NCI-H2029 treated with DMSO at 0.1 percent for 48 hours (cell line): ENCODE measurements at places on chromosomes 4 and X.
A peak's percentile ranks its signal among the peaks of the same experiment; 100 is the strongest.

DNA sequence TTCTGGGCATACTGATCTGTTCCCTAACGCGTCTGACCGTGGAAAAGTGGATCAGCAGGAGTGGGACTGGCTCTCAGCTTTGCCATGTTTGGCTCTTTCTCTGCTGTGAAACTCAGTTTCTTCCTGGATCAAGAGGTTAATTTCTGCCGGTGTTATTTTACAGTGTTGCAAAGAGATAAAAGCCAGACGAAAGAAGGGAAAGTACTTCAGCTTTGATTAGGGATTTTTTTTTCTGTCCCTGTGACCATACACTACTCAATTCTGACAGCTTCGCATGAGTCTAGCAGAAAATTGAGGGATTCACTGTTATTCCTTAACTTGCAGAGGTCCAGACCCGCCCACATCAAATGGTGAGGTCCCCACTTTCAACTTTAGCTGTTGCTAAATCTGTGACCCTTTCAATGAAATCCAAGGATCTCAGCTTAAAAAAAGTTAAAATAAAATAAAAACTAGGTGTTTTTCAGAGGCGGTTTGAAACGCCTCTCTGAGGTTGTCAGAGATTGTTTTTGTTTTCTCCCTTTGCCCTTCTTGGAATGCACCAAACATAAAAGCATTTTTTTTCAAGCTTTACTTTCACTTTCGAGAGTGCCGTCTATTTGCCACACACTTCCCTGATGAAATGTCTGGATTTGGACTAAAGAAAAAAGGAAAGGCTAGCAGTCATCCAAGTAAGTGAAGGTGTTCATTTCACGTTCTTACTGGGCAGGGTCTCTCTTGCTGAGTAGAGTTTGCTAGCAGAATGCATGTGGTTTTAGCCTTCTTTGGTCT lies at the start of gene TLR3:
TSS of gene TLR3 (plus strand) at position 576 of the 768 bp plus-strand sequence. CDS start 7,464 bp downstream, outside the sequence.
- no peak for DNase-seq

DNA sequence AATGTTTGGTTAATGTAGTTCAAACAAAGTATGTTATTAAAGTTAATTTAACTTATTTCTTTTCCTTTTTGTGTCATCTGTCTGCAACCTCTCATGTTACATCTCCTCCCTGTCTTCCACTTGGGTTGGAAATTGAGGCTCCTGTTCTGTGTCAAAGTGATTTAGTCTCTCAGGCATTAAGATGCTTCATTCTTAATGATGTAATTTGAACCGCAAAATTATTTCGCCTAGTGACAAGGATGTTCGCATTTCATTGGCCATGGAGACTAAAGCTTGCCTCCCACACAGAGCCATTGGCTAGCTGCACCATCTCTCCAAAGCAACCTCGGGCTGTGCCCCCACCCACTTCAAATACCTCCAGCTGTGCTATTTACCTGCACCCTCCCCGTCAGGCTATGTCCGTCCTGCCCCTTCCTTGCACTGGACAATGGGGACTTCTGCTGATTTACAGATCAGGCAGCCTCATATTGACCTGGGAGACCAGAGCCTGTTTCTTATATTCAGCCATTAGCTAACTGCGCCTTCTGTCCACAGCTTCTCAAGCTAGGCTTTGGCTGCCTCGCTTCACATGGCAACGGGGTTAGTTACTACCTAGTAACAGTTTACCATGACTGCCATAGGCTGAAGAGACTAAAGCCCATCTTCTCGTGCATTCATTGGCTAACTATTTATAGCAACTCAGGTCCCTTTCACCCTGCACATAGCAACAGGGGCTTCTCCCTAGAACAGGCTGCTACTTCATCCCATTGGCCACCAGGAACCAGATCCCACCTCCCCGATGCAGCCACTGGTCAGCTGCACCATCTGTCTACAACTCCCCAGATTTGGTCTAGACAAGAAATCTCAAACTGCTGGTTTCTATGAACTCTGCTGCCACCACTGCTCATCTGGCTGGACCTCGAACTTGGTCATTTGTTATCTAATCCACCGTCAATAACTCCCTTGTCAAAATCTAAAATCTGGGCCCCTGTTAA lies 8.6 kb upstream of the ZNF157 start:
- peak; percentile 70 for DNase-seq

DNA sequence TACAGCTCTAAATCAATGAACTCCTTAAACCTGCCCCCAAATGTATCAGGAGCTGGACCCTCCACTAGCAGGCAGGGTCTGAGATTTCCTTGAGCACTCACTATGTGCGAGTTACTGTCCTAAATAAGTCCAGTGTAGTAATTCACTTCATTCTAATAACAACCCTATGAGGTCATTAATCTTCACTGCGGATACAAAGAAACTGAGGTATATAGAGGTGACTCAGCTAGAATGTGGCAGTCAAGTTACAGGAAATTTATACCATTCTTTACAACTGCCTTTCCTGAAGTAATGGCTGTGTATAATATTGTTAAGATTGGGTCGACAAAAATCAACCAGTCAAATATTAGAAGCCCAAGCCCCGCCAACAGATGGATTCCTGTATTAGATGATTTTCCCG lies 473.9 kb upstream of the FTHL17 start:
- no peak for DNase-seq

DNA sequence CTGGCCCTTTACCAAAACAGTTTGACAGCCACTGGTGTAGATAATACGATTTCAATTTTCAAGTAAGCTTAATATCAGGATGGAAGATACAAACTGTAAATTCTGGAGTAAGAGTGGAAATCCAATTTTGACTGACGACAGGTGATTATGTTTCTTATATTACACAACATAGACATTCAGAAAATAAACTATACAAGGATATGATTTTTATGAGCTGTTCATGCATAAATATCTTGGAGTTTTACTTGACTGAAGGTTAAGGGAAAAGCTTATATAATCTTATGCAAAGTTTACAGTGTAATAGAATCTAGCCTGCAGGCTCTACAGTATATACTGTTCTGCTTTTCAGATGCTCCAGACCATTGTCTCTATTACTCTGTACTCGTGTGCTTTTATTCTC lies 1672.3 kb downstream of the ARAP2 start:
- no peak for DNase-seq

- DNase-seq, result no peak
Observed at GRCh38 chrX:136823175-136823574, 42.4 kb upstream of the ARHGEF6 start.

GRCh38 chr4:176123710-176124407 lies 58.2 kb downstream of the WDR17 start:
- no peak for DNase-seq

GRCh38 chr4:76488888-76489685 lies 54.1 kb downstream of the SHROOM3 start:
- no peak for DNase-seq

DNA sequence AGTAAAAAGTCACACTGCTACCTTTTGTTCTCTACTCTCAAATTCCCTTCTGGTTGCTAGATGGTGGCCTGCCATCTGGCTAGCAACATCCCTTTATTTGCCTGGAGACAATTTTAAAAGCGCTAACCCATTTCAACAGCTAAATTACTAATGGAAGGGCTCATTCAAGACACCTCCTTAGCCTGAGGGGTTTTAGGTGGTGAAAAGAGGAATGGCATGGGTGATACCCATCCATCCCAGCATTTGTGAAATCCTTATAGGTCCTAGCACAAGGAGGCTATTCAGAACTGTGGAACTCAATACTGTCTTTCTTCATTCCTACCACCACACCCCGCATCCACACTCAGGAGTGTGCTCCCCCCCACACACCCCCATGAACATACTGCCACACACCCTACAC lies 33.5 kb downstream of the ARHGEF9 start:
- DNase-seq, result no peak

DNA sequence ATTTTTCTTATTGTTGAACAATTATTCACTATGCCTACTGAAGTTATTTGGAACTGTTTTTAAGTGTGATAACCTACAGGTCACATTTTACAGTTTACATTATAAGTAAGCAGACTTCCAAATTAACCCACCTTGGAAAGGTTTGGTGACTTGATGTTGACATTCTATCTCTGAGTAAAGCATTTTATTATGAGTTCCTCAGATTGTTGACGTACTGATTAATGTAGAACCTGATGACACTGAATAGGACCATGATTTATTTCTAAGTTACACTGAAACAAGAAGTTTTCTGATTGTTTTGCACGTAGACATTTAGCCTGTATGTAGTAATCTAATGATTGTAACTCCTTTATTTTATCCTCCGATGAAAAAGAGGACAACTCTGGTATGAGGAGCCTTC lies 17.0 kb upstream of the CXCL3 start:
- no peak for DNase-seq

- no peak for DNase-seq
Observed at GRCh38 chr4:145502809-145503208, 21.2 kb downstream of the SMAD1 start.

DNA sequence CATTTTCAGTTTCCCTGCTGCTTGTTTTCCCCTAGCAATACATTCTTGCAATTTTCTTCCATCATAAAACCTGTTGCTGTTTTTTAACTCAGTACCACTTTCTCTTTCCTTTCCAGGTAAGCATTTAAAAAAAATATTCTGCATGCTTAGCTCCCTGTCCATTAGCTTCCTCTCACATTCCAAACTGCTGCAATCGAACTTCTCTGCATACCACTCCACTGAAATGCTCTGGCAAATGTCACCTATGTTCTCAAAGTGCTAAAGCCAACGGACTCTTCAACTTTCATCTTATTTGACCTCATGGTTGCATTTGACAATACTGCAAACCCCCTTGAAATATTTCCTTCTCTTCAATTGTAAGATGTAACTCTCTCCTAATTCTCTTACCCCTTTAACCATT lies 192.7 kb downstream of the ANAPC10 start:
- no peak for DNase-seq

DNA sequence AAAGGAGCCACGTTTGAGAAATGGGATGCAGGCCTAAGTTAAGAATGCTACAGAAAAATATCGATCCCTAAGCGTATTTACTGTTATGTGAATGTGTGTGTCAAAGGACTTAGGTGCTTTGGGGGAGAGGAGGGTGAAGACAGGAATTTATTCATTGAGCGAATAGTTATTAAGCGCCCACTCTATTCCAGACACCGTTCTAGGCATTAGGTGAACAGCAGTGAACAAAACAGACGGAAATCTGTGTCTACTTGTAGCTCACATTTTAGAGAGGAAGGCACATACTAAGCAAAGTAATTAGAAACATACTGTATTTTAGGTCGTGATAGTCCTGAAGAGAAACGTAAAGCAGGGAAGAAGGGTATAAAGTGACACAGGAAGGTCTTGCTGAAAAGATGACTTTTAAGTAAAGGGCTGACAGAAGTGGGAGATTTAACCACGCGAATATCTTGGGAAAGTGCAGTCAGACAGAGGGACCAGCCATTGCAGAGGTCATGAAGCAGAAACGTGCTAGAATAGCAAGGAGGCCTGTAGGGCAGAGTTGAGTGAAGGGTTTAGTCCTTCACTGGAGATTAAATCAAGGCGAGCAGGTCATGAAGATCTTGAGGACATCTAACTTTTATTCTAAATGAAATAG lies 541 bp downstream of the AIMP1 start:
- no peak for DNase-seq

DNA sequence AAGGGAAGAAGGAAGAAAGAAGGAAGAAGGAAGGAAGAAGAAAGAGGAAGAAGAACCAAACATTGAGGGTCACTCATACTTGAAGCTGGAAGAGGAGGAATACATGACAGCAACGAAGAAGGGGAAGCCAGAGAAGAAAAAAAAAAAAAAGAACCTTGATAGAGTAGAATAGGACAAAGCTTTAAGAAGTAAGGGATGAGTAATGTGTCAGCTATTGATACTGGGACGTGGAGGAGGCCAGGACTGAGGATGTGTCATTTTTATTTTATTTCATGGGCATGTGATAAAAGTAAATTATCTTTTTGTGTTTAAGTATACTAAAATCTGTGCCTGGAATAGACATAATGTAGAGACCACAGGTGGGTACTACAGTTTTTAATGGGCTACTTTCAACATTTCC lies 6.4 kb downstream of the EDA2R start:
- DNase-seq, result no peak

- DNase-seq, result no peak
Observed at GRCh38 chrX:78687586-78687985, 28.5 kb upstream of the RTL3 start.

DNA sequence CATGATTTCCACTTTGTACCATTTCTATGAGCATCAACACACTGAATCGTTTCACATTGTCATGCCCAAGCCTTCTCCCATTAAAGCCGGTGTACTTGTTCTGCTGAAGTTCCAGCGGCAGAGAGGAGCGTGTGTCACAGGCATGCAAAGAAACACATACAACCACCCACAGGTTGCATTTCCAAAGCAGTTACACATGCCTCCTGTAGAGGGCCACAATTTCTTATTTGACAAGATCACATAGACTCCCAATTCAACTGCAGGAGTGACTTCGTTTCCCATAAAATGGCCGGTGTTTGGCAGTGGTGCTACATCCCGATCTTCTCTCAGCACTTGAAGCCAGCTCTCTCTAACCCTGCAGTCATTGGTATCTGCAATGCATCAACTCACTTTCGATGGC lies 992.6 kb downstream of the NLGN4X start:
- no peak for DNase-seq

DNA sequence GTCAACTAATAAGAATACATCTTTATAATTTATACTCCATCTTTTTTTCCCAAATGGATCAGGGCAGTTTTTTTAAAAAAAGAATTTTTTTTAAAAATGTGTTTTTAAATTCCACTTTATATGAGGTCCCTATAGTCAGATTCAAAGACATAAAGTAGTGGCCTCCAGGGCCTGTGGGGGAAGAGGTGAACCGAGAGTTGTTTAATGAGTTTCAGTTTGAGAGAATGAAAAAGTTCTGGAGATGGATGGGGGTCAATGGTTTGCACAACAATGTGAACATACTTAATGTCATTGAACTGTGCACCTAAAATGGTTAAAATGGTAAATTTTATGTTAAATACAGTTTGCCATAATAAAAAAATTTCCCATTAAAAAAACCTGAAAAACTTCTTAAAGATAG lies 53.8 kb downstream of the ZNF827 start:
- no peak for DNase-seq

DNA sequence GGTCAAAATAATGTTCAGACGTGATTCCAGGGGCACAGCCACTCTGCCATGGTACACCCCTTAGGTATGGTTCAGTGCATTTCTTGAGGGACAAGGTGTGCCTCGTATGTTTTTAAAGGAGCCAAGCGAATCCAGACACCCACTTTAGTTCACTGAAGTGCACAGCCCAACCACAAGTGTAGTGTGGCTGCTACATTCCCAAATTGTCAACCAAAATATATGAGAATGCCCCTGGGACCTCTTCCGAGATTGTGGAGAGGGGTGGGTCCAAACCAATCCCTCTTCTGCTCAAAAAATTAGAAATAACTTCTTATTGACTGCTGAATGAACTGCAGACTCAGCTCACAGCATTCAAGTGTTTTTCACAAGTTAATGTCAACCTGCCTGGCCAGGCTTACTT lies 7.4 kb upstream of the BRS3 start:
- no peak for DNase-seq
